ENCODE measurements at places on chromosomes 1 and 21.

DNA sequence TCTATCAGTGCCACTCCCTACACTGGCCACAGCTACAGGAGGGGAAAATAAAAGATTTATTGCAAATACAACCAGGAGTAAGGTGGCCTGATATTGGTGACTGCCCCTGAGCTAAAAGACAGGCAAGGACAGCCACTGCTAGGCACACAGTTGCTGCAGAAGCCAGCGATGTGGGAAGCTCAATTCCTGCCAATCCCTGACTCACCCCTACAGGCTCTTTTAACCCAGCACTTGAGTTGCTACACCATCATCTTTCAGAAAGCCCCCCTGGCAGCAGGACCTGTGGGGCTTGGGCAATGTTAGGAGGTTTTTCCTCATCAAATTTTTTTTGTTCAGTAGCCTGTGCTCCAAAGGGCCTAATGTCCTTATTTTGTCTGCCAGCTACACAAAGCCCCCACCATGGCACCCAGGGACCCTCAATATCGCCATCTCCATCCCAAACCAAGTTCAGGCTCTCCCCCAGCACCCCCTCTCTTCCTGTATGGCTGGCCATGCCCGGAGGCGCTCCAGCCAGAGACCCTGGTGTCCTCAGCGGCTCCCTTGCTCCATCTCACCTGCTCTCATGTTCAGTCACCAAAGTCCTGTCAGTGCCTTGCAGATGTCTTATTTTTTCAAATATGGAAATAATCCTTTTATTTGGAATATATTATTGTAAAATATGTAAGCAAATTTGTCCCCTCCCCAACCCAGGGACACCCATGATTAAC, 13.4 kb downstream of the CLEC20A start:
- no peak for DNase-seq

- no peak for DNase-seq
Observed at GRCh38 chr1:202588503-202589189, 121.6 kb downstream of the SYT2 start.

GRCh38 chr1:11594222-11594621, 60.0 kb downstream of the FBXO2 start:
- no peak for DNase-seq

GRCh38 chr1:32709075-32709474, 6.5 kb upstream of the SYNC start:
- DNase-seq: no peak

GRCh38 chr1:209831615-209832014, 3.8 kb downstream of the UTP25 start:
- DNase-seq: no peak

GRCh38 chr1:115710859-115711624, 57.5 kb downstream of the CASQ2 start:
- DNase-seq: no peak

GRCh38 chr1:234114648-234115307, 210.3 kb downstream of the SLC35F3 start:
- DNase-seq: no peak

- DNase-seq: no peak
Observed at GRCh38 chr1:55048453-55049270, 9.3 kb downstream of the PCSK9 start.

GRCh38 chr1:82555501-82555900, 754.8 kb downstream of the ADGRL2 start:
- no peak for DNase-seq

DNA sequence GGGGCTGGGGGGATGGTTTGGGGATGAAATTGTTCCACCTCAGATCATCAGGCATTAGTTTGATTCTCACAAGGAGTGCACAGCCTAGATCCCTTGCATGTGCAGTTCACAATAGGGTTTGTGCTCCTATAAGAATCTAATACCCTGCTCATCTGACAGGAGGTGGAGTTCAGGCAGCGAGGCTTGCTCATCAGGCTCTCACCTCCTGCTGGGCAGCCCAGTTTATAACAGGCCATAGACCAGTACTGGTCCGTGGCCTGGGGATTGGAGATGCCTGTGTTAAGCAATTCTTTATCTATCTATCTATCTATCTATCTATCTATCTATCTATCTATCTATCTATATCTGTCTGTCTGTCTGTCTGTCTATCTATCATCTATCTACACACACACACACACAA, 525.3 kb upstream of the DAB1 start:
- no peak for DNase-seq

GRCh38 chr1:235079443-235080296, 49.0 kb downstream of the TOMM20 start:
- DNase-seq: no peak

- no peak for DNase-seq
Observed at GRCh38 chr1:12547586-12548225, 70.3 kb downstream of the DHRS3 start.

DNA sequence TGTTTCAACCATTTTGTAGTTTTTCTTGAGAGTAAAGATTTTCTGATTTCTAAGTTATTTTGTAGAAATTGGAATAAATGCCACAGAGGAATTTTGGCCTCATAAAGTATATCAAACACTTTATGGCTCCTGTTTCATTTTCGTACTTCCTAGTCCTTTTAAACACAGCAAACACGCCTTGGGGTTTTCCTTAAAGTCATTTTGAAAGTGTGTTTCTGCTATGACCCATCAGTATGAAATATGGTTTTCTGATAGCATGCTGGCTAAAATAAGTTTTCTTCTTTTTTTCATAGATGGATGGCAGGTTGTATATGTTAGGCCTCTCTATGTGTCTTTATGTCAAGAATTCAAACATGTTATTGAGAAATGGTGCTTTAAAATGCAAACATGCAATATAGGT, 940.1 kb upstream of the TMPRSS15 start:
- DNase-seq: no peak

DNA sequence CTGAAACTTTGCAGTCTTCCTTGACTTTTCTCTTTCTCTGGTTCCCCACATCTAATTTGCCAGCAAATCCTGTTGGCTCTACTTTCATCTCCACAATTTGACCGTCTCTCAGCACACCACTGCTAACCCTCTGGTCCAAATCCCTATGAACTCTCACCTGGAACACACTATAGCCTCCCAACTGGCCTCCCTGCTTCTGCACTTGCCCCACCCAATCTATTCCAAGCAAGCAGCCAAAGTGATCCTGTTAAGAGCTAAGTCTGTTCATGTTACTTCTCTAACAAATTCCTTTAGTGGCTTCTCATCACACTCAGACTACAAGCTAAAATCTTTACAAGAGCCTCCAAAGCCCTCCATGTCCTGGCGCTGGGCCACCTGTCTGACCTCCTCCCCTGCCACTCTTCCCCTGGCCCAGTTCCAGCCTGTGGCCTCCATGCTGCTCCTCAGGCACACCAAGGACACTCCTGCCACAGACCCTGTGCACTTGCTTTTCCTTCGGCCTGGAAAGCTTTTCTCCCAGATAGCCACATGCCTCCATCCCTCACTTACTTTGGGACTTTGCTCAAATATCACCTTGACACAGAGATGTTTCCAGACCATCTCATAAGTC, 104.1 kb downstream of the DTL start:
- no peak for DNase-seq

GRCh38 chr1:72100771-72101170, 181.6 kb downstream of the NEGR1 start:
- DNase-seq: no peak

DNA sequence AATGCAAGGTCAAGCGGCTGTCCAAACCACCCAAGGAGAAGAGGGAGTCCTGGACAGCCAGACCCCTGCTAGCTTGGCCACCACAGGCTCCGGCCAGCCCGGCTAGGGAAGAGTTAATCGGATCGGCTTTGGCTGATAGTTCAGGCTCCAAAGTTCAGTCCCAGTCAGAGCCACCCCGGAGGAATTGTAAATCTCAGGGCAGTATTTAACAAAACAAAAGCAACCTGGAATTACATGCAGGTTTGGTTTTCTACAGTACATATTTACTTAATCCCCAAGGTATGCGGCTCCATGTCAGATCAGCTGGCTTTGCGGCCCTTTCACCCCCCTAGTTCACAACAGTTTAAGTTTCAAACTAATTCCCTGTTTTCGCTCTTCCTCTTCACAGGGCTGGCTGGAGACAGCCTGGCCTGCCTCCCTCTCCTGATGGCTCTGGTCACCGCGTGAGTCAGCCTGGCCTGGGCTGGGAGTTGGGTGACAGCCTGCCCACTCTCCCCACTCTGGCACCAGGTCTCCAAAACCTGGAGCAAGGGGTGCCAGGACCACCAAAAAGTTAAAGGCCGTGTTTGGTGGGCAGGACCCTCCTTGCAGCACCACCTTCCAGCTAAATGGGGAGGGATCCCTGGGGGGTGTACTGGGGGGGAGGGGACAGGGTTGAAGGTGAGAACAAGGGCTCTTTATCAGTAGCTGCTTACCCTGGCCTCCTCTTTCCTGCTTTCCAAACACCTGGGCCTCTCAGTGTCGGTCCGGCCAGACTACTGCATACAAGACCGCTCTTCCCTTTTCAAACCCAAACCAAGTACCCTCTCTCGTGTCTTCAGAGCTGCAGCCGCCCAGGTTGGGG, 1.9 kb downstream of the DHRS3 start:
- no peak for DNase-seq

- peak; percentile 43 for DNase-seq
Observed at GRCh38 chr1:199243423-199244061, 604.7 kb downstream of the PTPRC start.

GRCh38 chr1:110615548-110616130, 9.5 kb upstream of the KCNA2 start:
- no peak for DNase-seq

- no peak for DNase-seq
Observed at GRCh38 chr1:151406176-151406575, 6.8 kb downstream of the PSMB4 start.

- DNase-seq: no peak
Observed at GRCh38 chr1:13505020-13505419, 8.8 kb downstream of the LRRC38 start.

DNA sequence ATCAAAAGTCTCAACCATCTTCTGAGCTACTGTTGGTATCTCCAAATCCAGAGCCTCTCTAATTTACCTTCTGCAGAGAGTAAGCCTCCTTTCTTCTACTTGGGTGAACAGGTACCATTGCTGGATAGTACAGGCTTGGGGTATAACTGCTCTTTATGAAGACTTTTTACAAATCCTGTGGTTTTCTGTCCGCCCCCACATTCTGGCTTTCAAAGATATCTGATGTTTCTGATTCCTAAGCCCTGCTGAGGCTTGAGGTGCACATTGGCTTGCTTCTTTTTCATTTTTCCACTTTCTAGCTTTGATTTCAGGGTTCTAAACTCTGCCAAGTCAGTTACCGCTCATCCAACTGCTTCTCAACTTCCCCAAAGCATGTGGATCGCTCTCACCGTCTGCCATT, 37.1 kb downstream of the TENT5C start:
- no peak for DNase-seq

GRCh38 chr1:234149217-234149616, 224.0 kb upstream of the COA6 start:
- no peak for DNase-seq

DNA sequence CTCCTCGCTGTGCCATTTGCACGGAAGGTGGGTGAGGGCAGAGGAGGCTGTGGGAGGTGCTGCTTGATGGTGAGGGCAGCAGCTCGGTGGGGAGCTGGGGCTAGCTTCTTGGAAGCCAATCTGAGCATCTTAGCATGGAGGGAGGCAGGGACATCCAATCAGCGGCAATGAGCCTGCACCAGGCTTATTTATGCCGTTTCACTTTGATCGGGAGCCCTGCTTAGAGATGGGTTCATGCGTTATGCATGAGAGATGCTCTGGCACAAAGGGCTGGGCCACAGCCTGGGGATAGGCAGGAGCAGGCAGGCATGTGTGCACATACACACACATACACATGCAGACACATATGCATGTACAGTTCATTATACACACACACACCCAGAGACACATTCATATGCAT, 220.2 kb downstream of the GRIK3 start:
- no peak for DNase-seq

GRCh38 chr21:16363518-16363917, 633.7 kb downstream of the USP25 start:
- no peak for DNase-seq

DNA sequence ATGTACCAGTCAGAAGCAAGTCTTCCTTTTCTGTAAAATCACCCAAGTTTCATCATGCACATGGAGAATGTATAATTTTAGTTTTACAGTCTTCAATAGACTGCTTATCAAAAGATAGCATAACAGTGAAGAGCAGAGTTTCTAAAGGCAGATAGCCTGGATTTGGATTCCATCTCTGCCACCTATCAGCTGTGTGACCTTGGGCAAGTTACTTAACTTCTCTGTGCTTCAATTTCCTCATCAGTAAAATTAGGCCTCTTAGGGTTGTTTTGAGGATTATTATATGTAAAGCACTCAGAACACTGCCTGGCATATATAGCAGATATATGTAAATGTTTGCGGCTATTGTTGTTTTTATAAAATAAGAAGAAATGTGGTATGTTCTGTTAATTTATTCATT, 38.9 kb downstream of the PTGFRN start:
- DNase-seq: no peak

- DNase-seq: no peak
Observed at GRCh38 chr1:161718559-161719324, 2.6 kb upstream of the FCRLB start.

GRCh38 chr1:41277371-41277975, 35.4 kb upstream of the SCMH1 start:
- no peak for DNase-seq

- no peak for DNase-seq
Observed at GRCh38 chr21:41924368-41924754, 29.5 kb downstream of the C2CD2 start.

DNA sequence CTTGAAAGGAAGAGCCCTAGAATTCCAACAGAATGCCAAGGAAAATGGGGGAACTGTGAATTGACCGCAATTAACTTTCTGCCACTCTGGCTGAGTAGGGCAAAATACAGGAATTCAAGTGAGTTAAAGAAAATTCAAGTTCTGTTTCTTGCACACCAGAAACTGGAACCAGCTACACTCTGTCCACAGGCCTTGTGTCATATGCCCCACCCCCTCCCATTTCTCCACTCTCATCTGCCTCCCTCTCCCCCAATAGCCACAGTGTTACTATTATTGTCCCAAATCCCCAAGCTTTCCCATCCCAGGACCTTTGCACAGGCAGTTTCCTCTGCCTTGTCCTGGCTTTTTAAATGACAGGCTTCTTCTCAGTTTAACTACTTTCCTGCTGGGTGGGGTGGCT, 4.3 kb upstream of the STK40 start:
- no peak for DNase-seq

GRCh38 chr1:158145173-158145719, 35.4 kb upstream of the CD1D start:
- no peak for DNase-seq
